ENCODE measurements at places on chromosomes 1 and 21.
A peak's percentile ranks its signal among the peaks of the same experiment; 100 is the strongest.

GRCh38 chr1:78003882-78004718 is 639 bp upstream of the DNAJB4 start:
- DNase-seq: peak; percentile 84

- no peak for DNase-seq
Observed at GRCh38 chr1:40305451-40305850, 11.6 kb downstream of the COL9A2 start.

DNA sequence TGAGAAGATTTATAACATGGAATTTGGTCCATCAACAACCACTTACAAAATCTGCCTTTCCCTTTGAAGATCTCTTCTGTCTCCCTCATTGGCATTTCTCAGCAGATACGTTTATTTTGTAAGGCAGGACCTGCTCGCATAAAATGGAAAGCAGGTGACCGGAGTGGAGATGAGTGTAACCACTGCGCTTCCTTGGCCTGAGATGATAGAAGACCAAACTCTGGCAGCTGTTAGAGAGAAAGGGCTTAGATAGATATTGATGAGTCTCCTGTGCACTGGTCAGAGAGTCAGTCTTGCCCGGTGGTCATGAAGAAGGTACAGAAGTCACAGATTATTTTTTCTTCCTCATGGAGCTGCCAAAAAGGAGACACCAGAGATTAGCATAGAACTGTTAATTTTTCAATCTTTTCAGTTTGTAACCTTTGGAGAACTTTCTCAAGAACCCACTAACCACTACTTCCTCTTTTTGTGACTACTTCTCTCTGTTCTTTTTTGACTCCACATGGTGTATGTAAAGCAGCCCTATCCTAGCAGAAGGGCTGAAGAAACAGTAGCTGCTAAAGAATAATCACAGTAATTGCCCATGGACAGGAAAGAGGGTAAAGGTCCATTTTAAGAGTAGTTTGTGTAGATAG is 47.6 kb downstream of the FCRL3 start:
- no peak for DNase-seq

DNA sequence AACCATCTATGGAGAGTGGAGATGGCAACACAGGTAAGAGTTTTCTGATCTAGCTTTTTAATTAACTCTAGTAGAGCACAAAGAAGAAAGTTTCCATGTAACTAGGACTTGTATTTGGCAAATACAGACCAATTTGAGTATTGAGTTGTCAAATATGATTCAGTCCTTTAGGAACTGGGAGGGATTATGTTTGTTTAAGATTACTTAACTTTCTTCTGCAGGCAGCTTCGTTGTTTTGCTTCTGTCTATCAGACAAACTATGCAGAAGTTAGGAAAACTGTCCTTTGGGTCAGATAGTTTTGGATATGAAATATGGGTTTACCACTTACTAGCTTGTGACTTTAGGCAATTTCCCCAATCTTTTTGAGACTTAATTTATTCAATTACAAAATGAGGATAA is 111.8 kb downstream of the POU2F1 start:
- peak; percentile 10 for DNase-seq

- peak; percentile 80 for DNase-seq
Observed at GRCh38 chr1:47569681-47570470, 132.0 kb downstream of the FOXD2 start.

- DNase-seq: no peak
Observed at GRCh38 chr1:239053279-239053678, 333.1 kb upstream of the CHRM3 start.

DNA sequence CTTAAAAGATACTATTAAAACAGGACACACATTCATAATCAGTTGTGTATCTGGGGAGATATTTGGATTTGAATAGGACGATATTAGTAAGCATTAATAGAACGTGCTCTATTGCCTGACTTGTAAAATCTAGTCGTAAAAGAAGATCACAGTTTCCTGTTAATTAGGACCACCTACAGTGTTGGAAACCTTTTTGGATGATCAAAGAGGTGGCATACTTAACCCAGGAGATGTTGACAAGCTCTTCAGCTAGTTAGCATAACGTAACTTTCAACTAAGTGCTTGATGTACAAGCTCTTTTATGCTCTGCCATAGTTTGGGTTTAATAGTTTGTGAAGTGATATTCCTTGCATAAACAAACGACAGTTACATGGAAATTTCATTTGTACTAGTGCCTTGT is 293.3 kb upstream of the NR5A2 start:
- DNase-seq: no peak

GRCh38 chr21:15928686-15929425 is 199.1 kb downstream of the USP25 start:
- DNase-seq: peak; percentile 35

GRCh38 chr1:2019172-2019543 is at the start of gene GABRD:
TSS of gene GABRD (plus strand) at chr1:2019345. CDS start at chr1:2019424, 79 bp downstream.
- DNase-seq: no peak

GRCh38 chr1:243421784-243422183 is 165.9 kb downstream of the SDCCAG8 start:
- DNase-seq: peak; percentile 86

DNA sequence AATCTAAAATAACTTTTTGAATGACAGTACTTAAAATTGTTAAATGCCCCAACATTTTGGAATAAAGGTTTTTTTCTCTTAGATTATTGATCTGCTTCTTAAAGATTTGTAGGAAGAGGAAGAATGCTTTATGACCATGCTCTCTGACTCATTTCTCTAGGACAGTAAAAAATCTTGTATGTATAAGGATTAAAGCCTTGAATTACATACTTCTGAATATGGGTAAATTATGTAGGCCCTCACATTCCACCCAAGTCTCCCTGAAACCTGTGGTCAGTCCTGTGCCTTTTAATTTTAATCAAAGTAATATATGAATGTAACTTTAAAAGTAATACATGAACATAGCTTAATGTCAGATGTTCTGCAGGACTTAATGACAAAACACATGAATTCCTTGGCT is 50.5 kb downstream of the ABCD3 start:
- DNase-seq: no peak

DNA sequence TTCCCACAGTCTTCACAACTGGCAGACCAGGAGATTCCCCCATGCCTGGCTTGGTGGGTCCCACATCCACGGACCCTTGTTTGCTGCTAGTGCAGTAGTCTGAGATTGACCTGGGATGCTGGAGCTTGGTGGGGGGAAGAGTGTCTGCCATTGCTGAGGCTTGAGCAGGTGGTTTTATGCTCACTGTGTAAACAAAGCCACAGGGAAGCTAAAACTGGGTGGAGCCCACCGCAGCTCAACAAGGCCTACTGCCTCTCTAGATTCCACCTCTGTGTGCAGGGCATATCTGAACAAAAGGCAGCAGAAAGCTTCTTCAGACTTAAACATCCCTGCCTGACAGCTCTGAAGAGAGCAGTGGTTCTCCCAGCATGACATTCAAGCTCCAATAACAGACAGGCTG is 177.3 kb upstream of the ETV3 start:
- no peak for DNase-seq

DNA sequence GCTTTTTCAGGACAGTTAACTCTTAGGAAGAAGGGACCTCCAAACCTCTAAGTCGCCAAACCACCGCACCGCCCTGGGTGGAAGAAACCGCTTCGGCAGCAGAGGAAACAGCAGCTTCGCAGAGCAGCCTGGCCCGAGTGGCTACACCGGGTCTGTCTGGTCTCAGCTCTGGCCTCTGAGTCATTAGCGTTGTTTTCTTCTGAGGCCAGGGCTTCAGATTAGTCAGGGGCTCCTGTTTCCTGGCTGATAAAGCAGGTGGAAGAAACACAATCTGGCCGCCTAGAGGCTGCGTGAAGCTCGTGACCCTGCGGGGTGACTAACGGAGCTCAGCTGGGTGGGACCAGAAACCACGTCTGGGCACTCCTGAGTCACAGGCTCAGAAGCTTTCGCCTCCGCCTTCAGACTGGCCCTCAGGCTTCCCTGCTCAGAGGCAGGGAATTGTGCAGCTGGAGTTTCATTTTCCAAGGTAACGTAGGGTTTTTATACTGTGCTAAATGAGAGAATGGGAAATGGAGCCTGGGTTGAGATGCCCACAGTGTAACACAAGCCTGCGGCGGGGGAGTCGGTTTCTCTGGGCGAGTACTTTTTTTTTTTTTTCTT is 44.9 kb downstream of the CHAF1B start:
- DNase-seq: peak; percentile 100

DNA sequence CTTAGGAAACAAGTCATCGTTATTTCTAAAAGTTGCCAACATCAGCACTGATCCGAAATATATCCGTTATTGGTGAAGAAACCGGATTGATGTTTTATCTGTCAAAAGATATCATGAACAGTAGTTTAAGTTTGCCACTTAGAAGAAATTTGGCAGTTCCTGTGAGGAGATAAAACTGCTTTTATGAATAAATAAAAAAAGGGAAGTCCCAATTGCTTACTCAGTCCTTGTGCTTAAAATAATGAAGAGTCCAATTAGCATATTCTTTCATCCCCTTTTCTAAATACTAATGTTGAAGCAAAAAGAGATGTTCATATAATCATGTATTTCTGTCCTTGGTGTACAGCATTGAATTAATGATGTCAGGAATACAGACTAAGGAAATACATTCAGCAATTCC is 164.6 kb downstream of the NCAM2 start:
- no peak for DNase-seq

- no peak for DNase-seq
Observed at GRCh38 chr1:228785366-228786330, 50.4 kb downstream of the RHOU start.

- peak; percentile 10 for DNase-seq
Observed at GRCh38 chr1:182484531-182485257, 34.7 kb downstream of the RGSL1 start.

- no peak for DNase-seq
Observed at GRCh38 chr1:182816863-182817262, 22.3 kb upstream of the DHX9 start.

DNA sequence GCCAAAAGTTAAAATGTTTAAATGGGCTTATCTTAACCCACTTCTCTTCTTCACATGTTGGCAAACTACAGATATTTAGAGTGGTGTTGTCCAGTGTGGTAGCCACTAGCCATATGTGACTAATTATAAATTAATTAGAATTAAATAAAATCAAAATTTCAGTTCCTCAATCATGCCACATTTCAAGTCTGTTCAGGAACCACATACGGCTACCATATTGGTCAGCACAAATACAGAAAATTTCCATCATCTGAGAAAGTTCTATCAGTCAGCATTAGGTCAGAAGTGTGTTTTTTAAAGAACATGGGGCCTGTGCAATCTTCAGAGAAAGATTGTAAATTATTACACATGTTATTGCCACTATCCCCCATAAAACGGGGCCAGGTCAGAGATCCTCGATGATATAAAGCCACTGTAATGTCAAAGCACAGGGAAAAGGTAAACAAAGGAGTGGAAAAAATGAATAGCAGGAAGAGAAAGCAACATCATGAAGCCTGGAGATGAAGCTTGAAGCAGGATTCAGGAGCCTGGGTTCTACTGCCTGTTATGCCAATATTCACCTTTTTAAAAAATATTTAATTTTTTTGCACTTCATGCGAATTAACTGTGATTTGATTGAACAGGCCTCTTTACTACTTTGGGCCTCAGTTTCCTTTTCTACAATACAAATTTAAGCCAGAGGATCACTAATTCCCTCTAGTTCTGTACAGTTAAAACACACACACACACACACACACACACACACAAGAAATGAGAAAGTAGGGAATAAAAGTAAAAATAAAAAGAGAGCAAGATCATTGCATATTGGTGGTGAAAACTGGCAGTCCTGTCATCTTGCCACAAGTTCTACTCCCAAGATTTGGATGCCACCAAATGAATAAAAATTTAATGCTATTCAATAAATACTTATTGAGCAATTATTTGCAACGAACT is 2.3 kb downstream of the RSBN1 start:
- DNase-seq: peak; percentile 7

DNA sequence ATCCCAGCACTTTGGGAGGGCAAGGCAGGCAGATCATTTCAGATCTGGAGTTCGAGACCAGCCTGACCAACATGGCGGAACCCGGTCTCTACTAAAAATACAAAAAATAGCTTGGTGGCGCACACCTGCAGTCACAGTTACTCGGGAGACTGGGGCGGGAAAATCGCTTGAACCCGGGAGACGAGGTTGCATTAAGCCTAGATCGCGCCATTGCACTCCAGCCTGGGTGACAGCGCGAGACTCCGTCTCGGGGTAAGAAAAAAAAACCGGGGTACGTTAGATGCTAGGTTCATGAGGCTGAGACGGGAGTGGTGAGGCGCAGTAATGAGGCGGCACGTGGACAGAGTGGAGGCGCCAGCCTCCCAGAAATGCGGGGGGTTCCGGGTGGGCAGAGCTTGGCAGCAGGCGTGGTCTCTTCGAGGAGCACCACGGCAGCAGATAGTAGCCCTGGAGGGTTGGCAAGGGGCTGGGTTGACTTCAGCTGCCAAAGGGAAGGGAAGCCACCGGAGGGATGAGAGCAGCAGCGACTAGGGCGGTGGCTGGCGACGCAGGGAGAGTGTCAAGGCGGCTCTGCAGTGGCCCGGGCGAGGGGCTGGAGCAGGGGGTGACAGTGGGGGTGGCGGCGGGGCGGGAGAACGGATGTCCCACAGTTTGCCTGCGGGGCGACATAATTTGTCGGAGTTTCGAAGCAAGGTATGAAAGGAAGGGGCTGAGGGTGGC is 832 bp downstream of the MRPL20 start:
- DNase-seq: no peak

DNA sequence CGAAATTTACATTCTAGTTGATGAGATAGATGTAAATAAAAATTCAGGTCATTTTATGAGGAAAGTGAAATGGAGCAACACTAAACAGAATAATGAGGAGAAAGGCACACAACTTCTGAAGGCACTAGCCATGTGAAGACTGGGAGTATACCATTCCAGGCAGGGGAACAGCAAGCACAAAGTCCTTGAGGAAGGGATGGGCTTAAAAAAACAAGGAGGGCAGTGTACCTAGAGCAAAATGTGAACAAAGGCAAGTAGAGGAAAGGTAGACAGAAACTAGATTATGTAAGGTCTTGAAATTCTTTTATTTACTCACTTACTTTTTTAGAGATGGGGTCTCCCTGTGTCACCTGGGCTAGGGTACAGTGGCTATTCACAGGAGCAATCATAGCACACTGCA is 54.1 kb upstream of the LRIG2 start:
- DNase-seq: no peak

DNA sequence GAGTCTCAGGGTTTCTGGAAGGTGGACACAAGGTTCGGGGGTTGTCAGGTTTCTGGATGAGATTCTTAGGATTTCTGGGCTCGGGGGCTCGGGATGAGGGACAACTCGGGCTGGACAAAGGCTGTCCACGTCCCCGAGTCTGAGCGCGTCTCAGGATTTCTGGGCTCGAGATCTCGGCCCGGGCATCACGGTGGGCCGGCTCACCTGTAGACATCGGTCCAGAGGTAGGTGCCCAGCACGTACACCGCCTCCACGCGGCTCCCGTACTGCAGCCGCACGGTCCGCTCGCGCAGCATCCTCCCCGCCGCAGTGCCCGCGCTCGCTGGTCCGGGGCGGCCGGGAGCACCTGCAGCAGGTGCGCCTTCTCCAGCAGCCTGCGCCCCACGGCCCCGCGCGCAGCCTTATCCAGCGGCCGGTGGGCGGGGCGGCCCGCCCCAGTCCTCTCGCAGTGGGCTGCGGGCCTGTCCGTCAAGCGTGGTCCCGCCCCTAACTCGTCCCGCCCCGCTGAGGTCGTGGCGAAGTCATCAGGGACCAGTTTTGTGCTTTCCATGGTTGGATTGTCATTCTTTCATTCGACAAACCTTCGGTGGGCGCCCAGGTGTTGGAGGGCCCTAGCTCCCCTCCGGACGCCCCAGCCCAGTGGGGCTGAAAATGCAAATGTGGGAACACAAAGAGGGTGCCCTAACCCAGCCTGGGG is at the start of gene PADI2:
TSS of gene PADI2 (minus strand) at position 376 of the 697 bp plus-strand sequence. CDS start at position 296, 80 bp downstream.
- no peak for DNase-seq

GRCh38 chr1:169102567-169102966 is 3.9 kb upstream of the ATP1B1 start:
- peak; percentile 63 for DNase-seq

GRCh38 chr1:45769261-45769932 is 18.9 kb upstream of the IPP start:
- peak; percentile 57 for DNase-seq

Data from LHCN-M2 (cell line).